Heart right ventricle (tissue), 16 donors: ENCODE measurements at places on chromosomes 13 and 19.

DNA sequence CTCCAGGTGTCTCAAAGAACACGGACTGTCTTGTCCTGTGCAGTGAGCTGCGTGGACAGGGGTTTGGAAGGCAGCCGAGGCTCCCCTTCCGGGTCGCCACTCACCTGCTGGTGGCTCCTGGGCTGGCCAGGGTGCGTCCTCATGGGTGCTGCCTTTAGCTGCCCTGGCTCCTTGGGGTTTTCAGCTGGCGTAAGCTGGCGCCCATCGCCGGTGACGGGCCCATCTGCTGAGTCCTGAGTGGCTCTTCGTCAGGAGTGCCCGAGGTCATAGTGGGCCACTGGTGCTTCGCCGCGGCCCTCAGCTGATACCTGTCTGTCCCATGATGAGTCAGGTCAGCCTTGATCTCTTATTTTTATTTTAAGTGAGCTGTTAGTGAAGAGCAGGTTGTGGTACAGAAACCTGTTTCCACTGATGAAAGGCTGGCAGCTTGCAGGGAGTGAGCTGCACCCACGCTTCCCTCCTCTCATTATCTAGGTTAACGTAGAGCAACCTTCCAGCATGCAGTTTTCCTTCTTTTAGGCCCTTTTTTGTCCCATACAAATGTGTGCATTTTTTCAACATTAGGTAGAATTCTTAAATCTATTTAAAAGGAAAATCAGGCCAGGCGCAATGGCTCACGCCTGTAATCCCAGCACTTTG is 18.4 kb downstream of the EPN1 start:
- no peak for DNase-seq

DNA sequence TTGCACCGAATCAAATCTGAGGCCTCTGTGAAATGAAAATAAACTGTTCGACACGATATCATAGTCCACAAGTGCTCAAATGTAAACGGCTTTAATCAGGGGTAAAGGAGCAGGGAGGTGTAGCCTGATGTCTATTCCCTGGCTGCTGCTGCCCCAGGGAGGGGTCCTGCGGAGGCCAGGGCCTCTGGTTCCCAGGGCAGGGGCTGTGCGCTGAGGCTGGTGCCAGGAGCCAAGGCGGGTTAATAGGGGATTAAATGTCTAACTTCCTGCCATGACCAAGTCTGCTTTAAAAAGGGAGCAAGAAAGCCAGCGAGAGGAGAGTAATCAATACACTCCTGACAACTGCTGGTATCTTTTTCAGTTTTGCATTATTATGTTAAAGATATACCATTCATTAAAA is 59.4 kb downstream of the ZNF536 start:
- no peak for DNase-seq

- no peak for DNase-seq
These were observed 1096.8 kb upstream of the PCDH20 start for GRCh38 chr13:62512194-62513141.

- DNase-seq = no peak
These were observed 637.9 kb downstream of the EFNB2 start for GRCh38 chr13:105897575-105897974.

DNA sequence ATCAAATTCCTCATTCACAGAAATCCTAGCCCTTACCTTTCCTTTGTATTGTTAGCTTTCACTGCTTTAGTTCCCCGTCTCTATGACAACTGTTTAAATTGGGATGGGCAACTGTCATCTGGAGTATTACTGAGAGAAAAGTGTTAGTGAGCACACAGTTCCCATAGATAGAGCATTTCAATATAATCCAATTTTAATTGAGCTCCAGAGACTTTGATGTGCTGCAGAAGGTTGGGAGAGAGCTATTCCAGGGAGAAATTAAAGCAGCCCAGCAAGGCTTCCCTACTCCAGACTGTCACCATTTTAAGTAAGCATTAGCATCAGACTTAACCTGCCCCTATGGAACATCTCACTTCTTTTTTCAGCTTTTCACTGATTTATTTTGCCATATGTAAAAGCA is 55.0 kb upstream of the MAB21L1 start:
- no peak for DNase-seq

- no peak for DNase-seq
These were observed 9.7 kb downstream of the DEDD2 start for GRCh38 chr19:42207767-42208271.

- peak; percentile 62 for DNase-seq
These were observed 42.3 kb downstream of the GJA3 start for GRCh38 chr13:20118268-20119140.

- DNase-seq = no peak
These were observed 431.1 kb downstream of the EFNB2 start for GRCh38 chr13:106104281-106104901.

DNA sequence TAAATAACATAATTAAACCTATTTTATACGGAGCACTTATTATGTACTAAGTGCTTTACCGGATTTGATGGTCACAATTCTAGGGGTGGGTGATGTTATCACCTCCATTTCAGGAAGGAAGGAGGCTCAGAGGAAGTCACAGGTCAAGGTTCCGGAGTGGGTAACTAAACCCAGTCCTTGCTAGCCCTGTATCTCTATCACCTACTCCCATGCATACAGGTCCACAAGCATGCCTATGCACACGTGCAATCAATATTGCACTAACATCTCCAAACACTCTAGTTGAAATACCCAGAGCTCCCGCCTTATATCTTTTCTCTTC is 17.8 kb upstream of the FOSB start:
- DNase-seq = no peak

DNA sequence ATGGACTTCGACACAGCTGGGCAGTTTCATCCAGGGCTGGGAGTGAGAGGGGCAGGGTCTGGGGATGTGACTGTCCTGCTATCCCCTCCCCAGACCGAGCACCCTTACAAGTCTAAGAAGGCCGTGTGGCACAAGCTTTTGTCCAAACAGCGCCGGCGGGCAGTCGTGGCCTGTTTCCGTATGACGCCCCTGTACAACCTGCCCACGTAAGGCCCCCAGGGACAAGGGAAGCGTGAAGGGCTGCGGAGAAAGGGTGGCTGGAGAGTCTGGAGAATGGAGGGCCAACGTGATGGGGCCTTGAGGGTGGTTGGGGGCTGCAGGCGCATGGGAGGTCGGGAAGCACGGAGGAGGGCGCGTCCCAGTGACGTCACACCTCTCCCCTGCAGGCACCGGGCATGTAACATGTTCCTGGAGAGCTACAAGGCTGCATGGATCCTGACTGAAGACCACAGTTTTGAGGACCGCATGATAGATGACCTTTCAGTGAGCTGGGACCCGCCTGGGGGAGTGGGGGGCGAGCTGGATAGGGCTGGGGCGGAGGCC is 89.5 kb downstream of the MAP4K1 start:
- no peak for DNase-seq

GRCh38 chr13:114124921-114125320 is 7.5 kb downstream of the RASA3 start:
- no peak for DNase-seq

DNA sequence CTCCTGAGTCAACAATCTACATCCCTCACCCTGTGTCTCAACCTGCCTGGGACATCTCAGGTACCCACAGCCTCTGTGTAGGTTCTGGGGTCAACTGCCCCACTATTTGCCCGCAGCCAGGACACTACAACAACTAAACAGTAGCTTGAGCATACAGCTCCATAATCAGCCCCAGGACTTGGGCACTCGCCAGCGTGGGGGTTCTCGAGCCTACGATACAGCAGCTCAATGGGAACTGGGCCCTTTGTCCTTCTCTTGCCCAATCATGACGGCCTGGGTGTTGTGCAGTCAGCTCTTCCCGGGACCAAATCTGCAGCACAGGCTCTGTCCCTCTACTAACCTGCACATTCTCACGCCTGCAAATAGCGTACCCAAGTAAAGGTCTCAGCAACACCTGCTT is 1.3 kb downstream of the ZNF180 start:
- DNase-seq = no peak

DNA sequence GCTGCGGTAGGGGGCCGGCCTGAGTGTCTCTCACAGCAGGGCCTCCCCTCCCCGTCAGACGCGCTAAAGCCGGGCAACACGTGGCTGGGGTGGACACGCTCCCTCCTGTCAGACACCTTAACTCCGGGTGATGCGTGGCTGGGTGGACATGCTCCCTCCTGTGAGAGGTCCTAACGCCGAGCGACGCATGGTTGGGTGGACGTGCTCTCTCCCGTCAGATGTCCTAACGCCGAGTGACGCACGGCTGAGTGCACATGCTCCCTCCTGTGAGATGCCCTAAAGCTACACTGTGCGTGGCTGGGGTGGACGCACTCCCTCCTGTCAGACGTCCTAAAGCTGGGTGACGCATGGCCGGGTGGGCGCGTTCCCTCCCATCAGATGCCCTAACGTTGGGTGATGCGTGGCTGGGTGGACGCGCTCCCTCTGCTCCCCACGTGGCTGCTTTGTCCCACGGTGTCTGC is 126.1 kb upstream of the MCF2L start:
- no peak for DNase-seq

DNA sequence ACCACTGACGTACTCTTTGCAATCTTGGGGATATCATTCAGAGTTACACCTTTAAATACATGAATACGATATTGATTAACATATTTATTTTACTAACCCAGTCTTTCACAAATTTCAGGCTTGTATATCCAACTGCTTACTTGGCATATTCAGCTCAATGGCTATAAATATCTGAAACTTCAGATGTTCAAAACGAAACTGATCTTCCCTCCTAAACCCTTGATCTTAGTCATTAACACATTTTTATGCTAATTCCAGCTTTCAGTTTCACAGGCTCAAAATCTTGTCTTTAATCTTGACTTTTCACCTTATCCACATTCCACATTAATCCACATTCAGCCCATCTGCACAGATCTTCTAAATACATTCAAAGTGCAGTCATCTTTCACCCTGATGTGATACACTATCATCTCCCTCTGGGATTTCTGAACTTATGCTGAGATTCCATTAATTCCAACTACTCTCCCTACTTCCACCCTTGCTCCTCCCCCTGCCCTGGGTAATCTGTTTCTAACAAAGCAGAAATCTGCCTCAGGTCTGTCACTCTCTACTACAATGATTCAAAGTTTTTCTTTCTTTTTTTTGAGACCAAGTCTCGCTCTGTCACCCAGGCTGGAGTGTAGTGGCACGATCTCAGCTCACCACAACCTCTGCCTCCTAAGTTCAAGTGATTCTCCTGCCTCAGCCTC is 387.2 kb downstream of the GPC5 start:
- no peak for DNase-seq
